ENCODE measurements at places on chromosomes 13 and 19.

GRCh38 chr19:33859016-33859415, 62.3 kb downstream of the KCTD15 start:
- H3K27me3 ChIP-seq: no peaks in the 10 kb centered on the region
- no peaks in the 10 kb centered on the region for H3K4me1 ChIP-seq
- H3K4me3 ChIP-seq: no peak overlapping the region
- H3K36me3 ChIP-seq: no peaks in the 10 kb centered on the region
- H3K27ac ChIP-seq: no peak overlapping the region

DNA sequence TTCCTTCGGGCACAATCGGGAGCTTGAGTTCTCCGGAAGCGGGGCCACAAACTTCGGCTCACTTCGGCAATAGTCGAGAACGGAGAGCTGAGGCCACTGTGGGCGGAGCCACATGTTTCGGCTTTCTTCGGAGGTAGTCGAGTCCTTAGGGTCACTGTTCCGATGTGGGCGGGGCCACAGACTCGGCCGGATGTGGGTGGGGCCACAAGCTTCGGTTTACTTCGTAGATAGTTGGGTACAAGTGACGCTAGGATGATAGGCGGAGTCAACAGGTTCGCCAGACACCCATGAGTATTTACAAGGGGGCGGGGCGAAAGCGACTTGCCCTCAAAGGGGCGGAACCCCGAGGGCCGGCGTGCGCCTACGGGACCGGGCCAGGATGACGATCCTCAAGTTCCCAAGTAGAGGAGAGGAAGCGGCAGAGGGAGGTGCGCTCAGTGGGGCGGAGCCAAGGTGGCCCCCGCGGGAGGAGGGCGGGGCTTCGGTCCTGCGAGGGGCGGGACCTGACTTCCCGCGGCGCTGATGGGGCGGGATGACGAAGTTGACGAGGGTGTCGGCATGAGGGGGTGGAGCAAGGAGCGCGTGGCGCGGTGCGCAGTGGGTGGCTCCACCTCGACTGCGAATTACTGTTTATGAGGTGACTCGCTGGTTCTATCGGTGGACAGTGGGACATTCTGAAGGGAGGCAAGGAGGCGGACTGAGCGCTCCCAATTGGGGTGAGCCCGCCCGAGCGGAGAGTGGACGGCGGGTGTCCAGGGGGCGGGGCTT, 539 bp upstream of the MBOAT7 start:
- peak overlapping the region; percentile 98 for H3K27ac ChIP-seq
- H3K36me3 ChIP-seq: peaks cover 12% of the 10 kb centered on the region
- peak overlapping the region; percentile 92 for H3K4me3 ChIP-seq
- peaks cover 23% of the 10 kb centered on the region for H3K4me1 ChIP-seq
- no peaks in the 10 kb centered on the region for H3K27me3 ChIP-seq

DNA sequence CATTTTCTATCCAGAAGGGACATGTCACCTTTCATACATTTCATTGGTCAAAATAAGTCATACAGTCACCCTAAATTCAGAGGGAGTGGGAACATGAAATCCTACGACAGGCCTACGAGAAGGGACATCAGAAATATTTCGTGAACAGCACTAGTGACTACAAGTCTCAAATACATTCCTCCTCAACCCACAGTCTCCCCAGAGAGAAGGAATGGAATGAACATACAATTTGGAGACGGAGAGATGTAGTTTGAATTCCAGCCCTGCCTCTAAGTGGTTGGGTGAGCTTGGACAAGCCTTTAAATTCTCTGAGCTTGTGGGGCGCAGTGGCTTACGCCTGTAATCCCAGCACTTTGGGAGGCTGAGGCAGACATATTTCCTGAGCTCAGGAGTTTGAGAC, 9.9 kb downstream of the SERTM1 start:
- no peaks in the 10 kb centered on the region for H3K4me1 ChIP-seq
- no peaks in the 10 kb centered on the region for H3K36me3 ChIP-seq
- H3K27me3 ChIP-seq: no peaks in the 10 kb centered on the region

DNA sequence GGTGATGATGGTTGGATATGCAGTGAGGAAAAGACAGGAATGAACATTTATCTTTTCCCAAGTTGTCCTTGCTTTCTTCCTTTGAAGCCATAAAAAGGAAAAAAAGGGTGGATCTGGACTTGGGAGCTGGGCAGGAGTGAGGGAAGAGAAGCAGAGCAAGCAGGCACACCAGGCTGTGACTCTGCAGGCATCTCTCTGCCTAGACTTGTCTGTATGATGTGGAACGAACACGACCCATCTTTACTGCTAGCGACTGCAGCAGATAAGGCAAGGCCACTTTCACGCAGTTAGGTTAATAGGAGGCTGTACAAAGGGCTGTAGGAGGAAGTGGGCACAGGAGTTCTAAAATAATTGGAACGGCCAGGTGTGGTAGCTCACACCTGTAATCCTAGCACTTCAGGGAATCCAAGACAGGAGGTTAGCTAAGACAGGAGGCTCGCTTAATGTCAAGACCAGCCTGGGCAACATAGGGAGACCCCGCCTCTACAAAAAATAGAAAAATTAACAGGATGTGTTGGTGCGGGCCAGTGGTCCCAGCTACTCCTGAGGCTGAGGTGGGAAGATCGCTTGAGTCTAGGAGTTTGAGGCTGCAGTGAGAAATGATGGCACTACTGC, 961 bp upstream of the URI1 start:
- DNase-seq: no peak
- no peak overlapping the region for H3K4me3 ChIP-seq
- H3K27me3 ChIP-seq: no peaks in the 10 kb centered on the region
- H3K27ac ChIP-seq: no peak overlapping the region
- no peaks in the 10 kb centered on the region for H3K36me3 ChIP-seq
- peaks cover 17% of the 10 kb centered on the region for H3K4me1 ChIP-seq

- no peaks in the 10 kb centered on the region for H3K4me1 ChIP-seq
- no peaks in the 10 kb centered on the region for H3K36me3 ChIP-seq
- no peaks in the 10 kb centered on the region for H3K27me3 ChIP-seq
- no peak overlapping the region for H3K27ac ChIP-seq
- no peak for DNase-seq
Observed at GRCh38 chr13:21719463-21719862, 48.6 kb downstream of the FGF9 start.

DNA sequence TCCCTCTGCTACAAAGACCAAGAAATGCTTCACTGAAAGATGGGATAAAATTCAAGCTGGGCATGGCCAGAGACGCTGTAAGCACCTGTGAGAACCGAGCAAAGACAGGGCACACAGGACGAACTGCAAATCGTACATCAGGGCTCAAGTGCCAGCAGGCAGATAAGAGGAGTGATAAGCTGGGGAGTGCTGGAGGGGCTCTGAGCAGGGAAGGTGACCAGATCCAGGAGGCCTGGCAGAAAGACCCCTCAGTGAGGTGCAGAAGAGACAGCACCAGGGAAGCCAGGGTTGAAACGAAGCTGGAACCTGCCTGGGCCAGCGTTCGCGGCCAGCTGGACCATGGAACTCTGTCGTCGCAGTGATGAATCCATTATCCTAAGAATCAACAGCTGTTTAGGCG, 10.2 kb downstream of the RAB20 start:
- no peak for DNase-seq
- no peak overlapping the region for H3K4me3 ChIP-seq
- H3K4me1 ChIP-seq: peaks cover 3% of the 10 kb centered on the region

- H3K36me3 ChIP-seq: no peaks in the 10 kb centered on the region
- H3K4me3 ChIP-seq: no peak overlapping the region
- H3K27me3 ChIP-seq: no peaks in the 10 kb centered on the region
- no peak for DNase-seq
- no peak overlapping the region for H3K27ac ChIP-seq
Observed at GRCh38 chr13:113559901-113560644, 24.5 kb upstream of the TFDP1 start.

DNA sequence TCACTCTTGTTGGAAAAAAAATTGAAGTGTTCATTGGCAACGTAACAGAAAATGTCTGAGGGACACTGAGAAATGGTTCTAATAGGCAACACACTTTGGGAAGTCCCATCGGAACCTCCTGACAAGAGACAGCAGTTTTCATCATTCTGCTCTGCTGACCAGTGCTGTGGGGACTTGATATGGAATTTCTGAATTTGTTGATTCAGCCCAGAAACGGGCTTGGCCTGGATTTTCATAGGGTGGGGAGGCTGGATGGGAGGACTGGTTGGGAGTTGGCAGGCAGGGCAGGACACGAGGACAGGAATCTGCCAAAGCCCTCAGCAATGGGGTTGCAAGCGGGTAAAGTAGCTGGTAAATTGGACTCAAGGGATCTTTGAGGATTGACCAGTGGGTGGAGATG, 96.5 kb downstream of the DCT start:
- H3K27ac ChIP-seq: no peak overlapping the region
- H3K4me1 ChIP-seq: no peaks in the 10 kb centered on the region
- no peaks in the 10 kb centered on the region for H3K36me3 ChIP-seq
- H3K4me3 ChIP-seq: no peak overlapping the region
- no peaks in the 10 kb centered on the region for H3K27me3 ChIP-seq
- no peak for DNase-seq

- H3K27ac ChIP-seq: no peak overlapping the region
- DNase-seq: no peak
- H3K36me3 ChIP-seq: peaks cover 35% of the 10 kb centered on the region
- H3K4me1 ChIP-seq: peaks cover 40% of the 10 kb centered on the region
Observed at GRCh38 chr19:49864890-49865289, 2.5 kb downstream of the PNKP start.

DNA sequence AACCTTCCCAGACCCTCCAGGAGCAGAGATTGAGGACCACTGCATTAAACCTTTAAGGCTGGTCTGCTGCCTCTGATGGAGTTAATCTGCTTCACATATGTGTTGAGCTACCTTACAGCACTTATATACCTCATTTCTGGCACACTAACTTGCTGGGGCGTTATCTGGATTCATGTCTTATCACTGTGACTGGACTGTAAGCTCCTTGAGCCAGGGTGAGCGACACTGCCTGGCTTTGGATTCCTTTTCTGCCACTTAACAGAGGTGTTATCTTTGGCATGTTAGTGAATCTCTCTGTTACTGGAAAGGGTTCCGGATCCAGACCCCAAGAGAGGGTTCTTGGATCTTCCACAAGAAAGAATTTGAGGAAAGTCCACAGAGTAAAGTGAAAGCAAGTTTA, 69.8 kb upstream of the RGCC start:
- H3K27ac ChIP-seq: no peak overlapping the region
- no peak for DNase-seq
- H3K36me3 ChIP-seq: no peaks in the 10 kb centered on the region
- H3K4me1 ChIP-seq: no peaks in the 10 kb centered on the region

DNA sequence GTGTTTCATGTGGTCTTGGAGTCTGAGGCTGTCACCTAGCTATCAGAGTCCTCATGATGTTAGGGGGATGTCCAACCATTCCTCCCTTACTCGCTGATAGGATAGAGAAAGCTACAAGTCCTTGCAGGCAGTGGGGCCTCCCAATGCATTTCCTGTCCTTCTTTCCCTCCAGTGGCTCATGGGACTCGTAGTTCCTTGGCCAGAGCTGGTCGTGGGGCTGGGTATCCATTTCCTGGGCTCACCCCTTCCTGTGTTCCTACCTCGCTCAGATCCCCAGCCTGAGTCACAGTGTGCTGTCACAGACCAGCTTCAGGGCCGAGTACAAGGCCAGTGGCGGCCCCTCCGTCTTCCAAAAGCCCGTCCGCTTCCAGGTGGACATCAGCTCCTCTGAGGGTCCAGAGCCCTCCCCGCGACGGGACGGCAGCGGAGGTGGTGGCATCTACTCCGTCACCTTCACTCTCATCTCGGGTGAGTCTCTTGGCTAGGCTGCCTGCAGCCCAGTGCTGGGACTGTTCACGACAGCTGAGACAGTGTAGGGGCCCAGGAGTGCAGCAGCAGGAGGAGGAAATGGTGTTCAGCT, 19.1 kb downstream of the TMEM150B start:
- no peak overlapping the region for H3K27ac ChIP-seq
- DNase-seq: no peak

DNA sequence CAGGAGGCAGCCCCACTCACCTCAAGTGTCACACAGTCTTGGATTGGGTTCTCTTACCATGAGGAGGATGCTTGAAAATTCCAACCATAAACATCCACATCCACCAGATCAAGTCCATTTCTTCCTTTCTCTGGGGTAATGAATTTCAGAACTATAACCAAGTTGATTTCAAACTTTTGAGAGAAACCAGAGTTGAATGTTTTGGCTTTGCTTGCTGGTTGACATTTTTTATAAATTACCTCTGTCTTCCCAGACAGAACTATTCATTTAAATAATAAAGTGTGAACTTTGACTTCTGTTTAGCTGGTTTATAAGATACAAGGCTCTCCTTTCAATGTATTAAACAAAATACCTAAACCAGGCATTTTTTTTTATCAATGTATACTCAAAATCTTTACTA, 550.7 kb downstream of the KCTD12 start:
- DNase-seq: no peak
- no peak overlapping the region for H3K27ac ChIP-seq
- no peak overlapping the region for H3K4me3 ChIP-seq

GRCh38 chr13:40485611-40486517, 180.6 kb downstream of the FOXO1 start:
- H3K4me1 ChIP-seq: peaks cover 45% of the 10 kb centered on the region
- no peak for DNase-seq
- H3K36me3 ChIP-seq: no peaks in the 10 kb centered on the region
- H3K27me3 ChIP-seq: no peaks in the 10 kb centered on the region
- peak overlapping the region; percentile 17 for H3K27ac ChIP-seq

- no peak overlapping the region for H3K27ac ChIP-seq
- no peak overlapping the region for H3K4me3 ChIP-seq
- no peak for DNase-seq
- no peaks in the 10 kb centered on the region for H3K27me3 ChIP-seq
Observed at GRCh38 chr19:48716562-48717291, 2.8 kb downstream of the MAMSTR start.

DNA sequence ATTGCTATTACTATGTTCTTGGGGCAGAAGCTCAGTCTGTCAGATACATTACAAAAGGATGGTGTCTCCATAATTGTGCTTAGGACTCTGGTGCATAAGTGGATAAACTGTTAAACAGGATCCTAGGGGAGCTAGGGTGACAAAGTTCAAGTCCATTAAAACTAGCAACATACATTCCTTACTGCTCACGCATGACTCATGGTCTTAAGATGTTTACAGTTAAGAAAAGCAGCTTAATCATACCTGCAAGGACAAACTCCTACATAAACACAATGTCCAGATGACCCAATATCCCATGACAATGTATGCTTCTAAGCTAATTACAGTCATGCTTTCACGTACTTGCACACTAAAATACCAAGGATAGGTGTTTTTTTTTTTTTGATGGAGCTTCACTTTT, 3.5 kb upstream of the ZNF701 start:
- H3K36me3 ChIP-seq: peaks cover 6% of the 10 kb centered on the region
- no peak overlapping the region for H3K4me3 ChIP-seq
